ENCODE measurements at places on chromosomes 3 and 15. TPM values are rescaled to one million over a fixed set of nuclear protein-coding genes. Genes with fewer than 3 reads are reported as not detected.

- DNase-seq, result no peak
Measured at GRCh38 chr3:33312361-33312760, 35.1 kb downstream of the FBXL2 start.

LRRC2 gene
- total RNA-seq, result 0.42 TPM

- DNase-seq, result no peak
Measured at GRCh38 chr15:71648095-71648494, 162.3 kb upstream of the NR2E3 start.

- no peak for DNase-seq
Measured at GRCh38 chr3:39193391-39193790, 996 bp upstream of the XIRP1 start.

FBN1 gene
- 258 TPM for total RNA-seq

GRCh38 chr3:126959921-126960603, 22.9 kb upstream of the PLXNA1 start:
- DNase-seq, result no peak

- DNase-seq, result no peak
Measured at GRCh38 chr3:55964491-55964985, 477.4 kb upstream of the WNT5A start.

DNA sequence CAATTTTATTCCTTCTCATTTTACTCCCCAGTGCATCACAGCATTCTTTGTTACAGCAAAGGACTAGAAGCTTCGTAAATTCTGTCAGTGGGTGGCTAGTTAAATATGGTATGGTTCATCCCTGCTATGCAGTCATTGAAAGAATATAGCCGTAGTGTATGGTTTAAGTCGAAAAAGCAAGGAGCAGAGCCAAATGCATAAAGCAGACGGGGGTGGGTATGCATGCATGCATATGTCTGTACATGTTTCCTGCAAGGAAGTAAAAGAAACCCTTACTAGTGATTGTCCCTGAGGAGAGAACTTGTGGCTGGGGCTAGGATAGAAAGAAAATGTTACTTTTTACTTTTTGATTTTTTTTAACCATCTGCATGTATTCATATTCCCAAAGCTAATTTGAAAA, 19.9 kb downstream of the RBP2 start:
- no peak for DNase-seq

DNA sequence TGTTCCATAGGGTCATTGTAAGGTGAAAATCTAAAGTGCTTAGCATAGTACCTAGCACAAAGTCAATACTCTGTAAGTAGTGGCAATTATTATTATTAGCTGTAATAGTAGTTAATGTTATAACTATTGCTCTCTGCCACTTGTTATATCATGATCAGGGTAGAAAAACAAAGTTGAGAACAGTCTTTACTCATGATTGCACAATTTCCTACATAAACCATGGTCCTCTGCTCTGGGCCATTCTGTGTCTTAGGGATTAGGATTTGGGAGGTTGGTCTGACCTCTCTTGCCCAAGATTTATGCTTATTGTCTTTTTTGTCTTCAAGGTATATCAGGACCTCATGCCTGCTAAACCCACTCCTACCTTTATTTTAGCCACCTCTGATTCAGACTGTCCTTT, 4.3 kb upstream of the LRRC58 start:
- no peak for DNase-seq

DNA sequence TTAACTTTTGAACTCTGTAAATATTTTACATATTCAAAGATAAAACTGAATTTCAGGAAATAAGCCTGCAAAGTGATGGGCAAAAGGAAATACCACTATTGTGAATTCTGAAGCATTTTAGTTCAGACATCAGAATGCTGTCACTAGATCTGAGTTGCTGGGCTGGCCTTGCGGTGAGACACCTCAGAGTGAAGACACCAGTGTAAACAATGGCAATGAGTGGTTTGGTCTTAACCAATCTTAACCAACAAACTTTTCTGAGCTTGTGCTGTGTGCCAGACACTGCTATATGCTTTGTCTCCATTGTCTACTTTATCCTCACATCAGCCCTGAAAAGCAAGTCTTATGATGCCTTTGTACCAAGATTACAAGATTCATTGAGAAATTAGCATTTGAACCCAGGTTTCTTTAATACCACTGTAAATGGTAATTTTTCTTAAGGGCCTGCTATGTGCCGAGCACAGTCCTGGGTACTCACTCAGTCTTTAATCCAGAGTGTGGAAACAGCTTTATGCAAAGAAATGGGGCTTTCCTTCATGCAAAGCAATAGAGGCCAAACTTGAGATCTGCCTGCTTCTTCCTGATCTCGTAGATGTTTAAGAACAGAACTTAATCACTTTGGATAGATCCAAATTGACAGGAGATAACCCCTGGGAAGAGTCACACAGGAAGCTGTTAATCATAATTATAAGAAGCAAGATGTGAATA, 55.0 kb downstream of the TMEM39A start:
- DNase-seq, result no peak

DNA sequence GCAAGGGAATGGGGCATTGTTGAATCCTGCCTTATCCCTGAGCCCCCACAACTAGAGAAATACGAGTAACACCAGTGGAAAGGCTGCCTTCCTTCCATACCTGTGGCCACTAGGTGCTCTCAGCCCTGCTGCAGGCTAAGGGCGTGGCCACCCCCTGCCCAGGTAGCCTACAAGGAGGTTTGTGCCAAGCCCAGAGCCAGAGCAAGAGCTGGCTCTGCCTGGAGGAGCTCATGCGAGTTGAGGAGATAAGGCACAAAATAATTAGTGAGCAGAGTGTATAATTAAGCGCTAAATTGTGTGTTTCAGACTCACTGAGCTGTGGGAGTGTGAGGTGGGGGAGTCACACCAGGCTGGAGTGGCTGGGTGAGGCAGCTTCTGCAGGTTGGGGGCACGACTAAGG, 49.2 kb downstream of the TPRA1 start:
- no peak for DNase-seq

DNA sequence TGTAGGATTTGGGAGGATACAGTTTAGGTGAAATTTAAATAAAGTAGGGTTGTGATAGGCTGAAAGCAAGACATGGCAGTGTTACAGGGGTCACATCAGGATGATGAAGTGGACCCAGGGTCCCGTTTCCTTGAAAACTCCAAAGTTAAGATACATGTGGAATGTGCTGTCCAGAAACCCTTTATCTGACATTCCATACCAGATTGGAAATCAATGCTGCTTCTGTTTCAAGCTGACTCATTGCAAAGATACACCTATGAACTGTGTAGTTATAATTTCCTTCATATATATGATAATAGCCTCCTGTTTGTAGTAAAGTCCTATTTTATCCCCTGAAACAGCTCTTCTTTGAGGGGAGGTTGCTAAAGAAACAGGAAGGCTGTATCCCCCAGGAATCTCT, 71.0 kb upstream of the NR2E3 start:
- no peak for DNase-seq

DNA sequence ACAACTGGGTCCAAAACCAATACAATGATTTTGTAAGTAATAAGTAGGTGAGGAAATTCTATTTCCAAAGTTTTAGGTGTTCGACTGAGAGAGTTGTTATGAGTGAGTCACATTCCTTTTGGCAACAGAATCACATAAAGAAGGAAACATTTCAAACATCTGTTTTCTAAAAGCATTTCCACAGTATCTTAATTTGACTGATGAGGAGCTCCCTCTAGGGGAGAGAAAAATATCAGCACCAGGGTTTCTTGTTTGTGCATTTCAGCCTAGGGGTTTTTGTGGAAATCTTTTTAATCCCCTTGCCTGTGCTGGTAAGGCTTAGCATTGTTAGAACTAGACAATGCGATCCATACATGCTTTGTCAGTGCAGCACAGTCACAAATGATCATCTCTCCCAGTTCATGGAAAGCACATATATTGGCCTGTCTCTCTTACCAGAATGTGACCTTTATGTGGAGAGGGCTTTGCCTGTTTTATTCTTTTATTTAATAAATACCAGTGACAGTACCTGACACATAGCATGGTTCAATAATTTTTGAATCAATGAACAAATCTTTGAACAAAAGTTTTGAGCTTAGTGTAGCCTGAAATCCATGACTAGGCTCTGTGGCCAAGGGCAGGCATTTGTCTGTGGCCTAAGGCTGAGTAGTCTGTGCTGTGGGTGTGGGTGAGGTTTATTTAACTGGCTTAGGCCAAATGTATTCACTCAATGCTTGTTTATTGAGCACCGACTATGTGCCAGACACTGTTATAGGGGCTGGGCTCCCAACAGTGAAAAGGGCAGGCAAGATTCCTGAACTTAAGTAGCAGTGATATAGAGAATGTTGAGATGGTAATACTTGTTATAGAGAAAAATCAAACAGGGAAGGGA, 21.1 kb upstream of the IQCF6 start:
- no peak for DNase-seq

MUC4 gene
- total RNA-seq, result not detected

DNA sequence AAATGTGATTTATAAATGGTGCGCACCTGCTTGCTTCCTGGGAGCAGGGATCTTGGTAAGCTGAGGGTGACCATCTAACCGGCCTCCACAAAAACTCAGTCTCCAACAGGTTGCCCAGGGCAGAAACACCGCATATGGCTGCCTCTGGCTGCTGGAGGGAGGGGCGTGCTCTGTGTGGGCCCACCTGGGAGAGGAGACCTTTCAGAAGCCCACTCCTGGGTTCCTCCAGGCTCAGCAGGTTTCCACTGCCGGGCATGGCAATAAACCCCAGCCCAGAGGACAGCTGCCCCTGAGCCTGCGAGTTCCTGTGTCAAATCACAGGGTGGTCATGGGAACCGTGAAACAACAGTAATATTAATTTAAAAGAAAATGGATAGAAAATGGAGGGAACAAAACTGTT, 85.6 kb downstream of the OCA2 start:
- no peak for DNase-seq

- DNase-seq, result no peak
Measured at GRCh38 chr15:46552316-46552715, 917.5 kb downstream of the SQOR start.

GRCh38 chr3:38643592-38643991, 5.9 kb downstream of the SCN5A start:
- DNase-seq, result no peak

GRCh38 chr3:194485881-194486539, 792 bp downstream of the ATP13A3 start:
- DNase-seq, result no peak

DNA sequence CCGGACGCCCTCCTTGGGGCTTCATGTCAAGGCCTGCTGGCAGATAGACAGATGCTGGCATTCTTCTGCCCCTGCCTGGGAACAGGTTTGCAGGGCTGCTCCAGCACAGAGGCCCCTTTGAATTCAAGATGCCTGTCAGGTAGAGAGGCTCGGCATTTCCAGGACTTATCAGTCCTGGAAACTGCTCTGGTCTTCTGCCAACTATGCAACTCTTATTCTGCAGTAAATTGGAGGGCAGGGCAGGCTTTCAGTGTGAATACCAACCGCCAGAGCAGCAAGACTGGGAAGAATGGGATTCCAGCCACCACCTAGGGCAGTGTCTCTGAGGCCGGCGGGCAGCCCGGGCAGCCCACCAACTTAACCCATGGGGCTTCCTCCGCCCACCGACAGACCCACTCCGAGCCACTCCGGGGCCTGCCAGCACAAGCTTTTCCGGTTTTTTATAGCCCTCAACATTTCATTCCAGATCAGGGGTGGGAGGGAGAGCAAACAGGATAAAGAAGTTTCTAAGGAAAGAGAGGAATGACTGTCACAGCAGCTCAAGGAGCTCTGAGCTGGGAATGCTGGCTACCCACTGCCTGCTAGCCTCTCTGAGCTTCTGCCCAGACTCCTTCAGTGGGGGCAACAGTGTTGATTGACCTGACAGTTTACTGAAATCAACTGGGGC, 140.9 kb downstream of the NTRK3 start:
- DNase-seq, result no peak

- no peak for DNase-seq
Measured at GRCh38 chr15:43895586-43895985, 68.8 kb downstream of the WDR76 start.

ISG20 gene
- 32.1 TPM for total RNA-seq

- no peak for DNase-seq
Measured at GRCh38 chr3:115085197-115085865, 61.8 kb downstream of the ZBTB20 start.

DNA sequence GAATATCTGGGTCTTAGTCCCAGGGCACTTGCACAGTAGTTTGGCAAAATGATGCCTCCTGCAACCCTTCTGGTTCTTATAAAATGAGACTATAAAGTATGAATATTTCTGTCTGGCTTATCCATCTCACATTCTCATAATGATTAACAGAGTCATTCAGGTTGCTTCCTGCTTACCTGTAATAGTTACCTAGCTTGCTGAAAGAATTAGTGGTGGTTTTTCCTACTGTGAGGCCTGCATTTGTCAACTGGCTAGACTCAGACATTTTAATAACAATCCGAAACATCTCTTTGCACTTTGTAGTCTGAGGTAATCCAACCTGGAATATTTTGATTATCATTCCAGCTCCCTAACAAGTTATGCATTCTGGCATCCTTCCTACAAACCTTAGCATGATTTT, 75.6 kb upstream of the POU1F1 start:
- DNase-seq, result no peak

PARP15 gene
- 4.0 TPM for total RNA-seq

- no peak for DNase-seq
Measured at GRCh38 chr15:93913310-93913709, 318.1 kb upstream of the MCTP2 start.

- DNase-seq, result no peak
Measured at GRCh38 chr3:190070622-190071347, 49.9 kb downstream of the P3H2 start.

PLA2G4E gene
- not detected for total RNA-seq

SERPINI2 gene
- total RNA-seq, result not detected

DNA sequence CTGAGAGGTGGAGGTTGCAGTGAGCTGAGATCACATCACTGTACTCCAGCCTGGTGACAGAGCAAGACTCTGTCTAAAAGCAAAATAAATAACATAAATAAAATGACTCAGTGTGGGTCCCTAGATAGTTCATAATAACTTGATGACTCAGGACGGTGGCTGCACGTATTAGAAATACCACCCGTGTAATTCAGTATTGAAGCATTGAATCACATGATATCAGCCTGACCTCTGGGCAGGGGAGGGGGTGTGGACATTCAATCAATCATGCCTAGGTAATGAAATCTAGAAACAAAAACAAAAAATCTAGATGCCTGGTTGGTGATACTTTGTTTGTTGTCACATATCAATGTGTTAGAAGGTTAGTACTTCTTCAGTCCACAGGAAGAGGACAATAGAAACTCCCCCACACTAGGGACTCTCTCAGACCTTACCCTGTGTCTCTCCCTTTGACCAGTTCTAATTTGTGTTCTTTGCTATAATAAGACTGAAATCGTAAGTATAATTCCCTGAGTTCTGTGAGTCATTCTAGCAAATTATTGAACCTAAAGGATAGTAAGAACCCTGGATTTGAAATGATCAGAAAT, 177.3 kb downstream of the GAP43 start:
- DNase-seq, result no peak

EPB42 gene
- total RNA-seq, result not detected

DNA sequence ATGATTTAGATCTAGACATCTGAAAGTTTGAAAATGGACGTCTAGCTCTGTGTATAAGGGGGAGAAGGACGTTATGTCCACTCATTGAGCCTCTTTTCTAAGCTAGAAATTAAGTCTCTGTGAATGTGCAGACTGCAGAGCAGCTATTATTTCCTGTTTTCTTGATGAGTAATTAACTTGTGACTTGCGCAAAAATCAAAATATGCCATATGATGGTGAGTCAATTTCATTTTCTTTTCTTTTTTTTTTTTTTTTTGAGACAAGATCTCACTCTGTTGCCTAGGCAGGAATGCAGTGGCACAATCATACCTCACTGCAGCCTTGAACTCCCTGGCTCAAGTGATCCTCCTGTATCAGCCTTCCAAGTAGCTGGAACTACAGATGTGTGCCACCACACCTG, 14.1 kb downstream of the LACTB start:
- no peak for DNase-seq

- DNase-seq, result no peak
Measured at GRCh38 chr3:153944084-153944483, 177.1 kb upstream of the ARHGEF26 start.

TM6SF1 gene
- total RNA-seq, result 9.1 TPM

LPP gene
- 1,568 TPM for total RNA-seq
